Cortex of kidney (tissue), 1 donor: ENCODE measurements at places on chromosomes 11 and 22.

DNA sequence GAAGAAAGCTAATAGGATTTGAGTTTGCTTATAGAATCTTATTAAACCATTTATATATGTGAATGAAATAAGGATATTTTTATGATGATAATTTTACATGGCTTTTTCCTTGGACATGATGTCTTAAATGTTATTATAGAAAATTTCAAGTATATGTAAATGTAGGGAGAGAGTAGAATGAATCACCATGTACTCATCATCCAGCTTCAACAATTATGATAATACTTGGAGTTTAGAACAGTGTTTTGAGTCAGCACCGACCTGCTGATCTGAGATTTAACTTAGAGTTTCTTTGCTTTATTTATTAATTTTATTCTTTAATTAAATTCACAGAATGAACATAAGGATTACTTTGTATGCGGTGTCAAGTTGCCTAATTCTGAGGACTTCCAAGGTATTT, 193.5 kb downstream of the UVRAG start:
- DNase-seq = no peak

DNA sequence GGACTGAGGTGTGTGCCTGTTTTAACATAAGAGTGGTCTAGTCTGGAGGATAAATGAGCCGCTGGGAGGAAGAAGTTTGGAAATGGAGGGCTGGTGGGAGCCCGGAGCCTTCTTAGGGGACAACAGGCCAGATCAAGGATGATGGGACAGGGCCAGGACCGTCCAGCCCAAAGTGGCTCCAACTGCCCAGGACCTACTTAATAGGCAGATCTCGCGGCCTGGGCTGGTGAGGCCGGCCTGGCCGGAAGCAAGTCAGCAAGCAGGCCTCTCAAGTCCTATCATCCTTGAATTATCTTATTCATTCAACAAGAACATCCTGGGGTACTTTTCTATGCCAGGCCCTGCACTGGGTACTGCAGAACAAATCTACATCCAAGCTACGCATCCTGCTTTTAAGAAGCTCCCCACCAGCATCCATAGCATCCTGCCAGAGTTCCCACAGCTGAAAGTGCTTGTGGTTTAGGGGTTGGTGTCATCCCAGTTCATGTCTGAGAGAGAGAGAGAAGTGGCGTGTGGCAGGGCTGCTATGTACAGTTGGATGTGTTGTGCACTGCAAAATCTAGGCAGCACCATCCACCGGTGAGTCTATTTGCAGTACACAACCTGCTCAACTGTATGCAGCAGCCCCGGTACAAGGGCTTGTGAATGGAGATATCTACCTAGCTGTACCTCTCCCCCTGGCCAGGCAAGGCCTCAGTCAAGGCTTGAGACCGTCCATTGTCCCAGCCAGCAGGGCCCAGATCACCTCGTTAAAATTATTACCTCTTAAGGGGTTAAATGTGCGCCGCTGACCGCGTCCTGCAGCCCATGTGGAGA, 82.1 kb downstream of the FBLN1 start:
- DNase-seq = no peak

DNA sequence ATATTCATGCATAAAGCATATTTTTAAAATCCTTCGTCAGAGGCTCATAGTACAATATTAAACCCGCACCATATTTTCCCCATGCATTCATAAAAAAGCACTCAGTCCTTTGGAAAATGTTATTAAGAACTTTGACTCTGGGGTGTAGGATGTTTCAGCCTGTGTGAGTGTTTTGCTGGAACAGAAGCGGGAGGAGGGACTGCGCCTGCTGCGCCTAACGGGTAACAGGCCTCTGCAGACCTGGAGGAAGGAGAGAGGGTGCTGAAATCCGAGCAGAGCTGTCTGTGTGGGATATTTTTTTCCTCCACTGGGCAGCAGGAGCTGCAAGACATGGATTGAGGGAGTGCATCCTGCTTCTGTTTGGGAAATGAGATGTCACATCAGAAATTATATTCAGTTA, 483.0 kb downstream of the BRD1 start:
- DNase-seq = no peak

DNA sequence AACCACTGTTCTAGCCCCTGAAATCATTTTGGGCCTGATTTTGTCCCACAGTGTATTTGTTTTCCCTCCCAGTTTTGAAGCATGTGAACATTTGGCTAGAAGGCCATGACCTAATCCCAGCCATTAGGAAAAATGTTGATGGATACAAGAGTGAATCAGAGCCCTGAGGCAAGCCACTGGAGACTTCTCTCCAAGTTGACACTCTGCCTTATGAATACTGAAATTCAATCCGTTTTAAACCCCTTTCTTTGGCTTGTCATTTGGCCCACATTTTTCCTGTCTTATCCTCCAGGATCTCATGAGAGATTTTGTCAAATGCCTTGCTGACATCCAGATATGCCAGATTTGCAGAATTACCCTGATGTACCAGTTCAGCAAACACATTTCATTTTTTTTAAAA, 158.8 kb downstream of the FAT3 start:
- DNase-seq = no peak

DNA sequence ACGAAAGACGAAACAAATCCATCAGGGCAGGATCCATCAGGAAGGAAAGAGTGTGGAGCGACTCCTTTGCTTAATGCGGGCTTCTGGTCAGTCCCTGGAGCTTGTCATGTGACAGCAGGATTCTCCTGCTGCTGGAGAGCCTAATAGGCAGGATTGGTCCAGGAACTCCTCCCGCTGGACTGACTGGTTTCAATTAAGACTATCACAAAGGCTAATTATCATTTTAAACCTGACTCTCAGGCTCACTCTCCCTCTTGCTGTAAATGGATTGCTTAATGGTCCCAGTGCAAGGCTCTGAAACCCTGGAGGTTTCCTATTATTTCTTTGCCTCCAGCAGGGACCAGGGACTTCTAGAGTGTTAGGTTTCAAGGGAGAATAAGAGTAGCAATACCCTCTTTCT, 493.8 kb downstream of the NTM start:
- DNase-seq = no peak

GRCh38 chr11:56967726-56968125, 21.0 kb upstream of the OR5AK2 start:
- no peak for DNase-seq

- DNase-seq = no peak
These were observed 48.7 kb downstream of the LDLRAD3 start for GRCh38 chr11:35992548-35992947.

DNA sequence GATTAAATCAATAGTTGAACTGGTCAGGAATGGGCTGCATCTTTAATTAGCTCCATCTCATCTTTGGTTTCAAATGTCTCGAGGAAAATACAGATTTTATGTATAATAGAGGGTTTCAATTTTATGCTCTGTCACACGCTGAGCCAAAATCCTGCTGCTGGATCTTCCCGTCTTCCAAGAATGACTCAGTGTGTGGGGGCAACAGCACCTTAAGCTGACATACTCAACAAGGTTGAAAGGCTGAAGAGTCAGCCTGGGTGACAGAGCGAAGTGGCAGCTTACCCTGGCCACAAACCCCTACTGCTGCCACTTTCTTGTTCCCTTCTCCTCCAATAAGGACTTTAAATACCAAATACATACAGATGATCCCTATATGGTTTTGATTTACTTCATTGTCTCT, 9.0 kb upstream of the PCF11 start:
- no peak for DNase-seq

DNA sequence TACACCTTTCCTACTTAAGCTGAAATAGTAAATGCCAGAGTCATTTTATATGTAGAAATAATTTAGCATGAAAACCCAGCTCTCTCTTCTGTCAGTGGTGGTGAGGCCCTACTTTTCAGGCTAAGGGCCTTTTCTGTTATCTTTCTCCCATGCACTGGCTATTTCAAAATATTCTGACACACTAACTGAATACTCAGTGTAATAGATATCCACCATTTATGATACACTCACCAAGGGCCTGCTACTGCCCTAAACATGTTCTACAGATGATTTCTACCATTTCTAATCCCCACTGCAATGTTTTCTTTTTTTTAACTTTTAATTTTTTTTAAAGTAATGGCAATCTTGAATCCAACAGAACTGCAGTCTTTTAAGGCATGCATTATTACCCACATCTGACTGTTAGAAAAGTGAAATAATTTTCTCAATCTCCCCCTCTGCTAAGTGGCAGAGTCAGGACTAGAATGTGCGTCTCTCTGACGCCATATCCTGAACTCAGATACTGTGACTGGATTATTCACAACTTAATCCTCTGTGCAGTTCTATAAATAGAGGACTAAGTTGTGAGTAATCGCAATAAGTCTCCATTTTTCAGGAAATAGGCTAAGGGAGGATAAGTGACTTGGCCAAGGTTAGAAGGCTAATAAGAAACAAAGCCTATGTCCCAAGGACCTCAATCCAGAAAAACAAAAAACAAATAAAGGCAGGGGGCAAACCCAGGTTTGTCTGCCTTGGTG, 44.0 kb downstream of the GRAMD1B start:
- DNase-seq = no peak

DNA sequence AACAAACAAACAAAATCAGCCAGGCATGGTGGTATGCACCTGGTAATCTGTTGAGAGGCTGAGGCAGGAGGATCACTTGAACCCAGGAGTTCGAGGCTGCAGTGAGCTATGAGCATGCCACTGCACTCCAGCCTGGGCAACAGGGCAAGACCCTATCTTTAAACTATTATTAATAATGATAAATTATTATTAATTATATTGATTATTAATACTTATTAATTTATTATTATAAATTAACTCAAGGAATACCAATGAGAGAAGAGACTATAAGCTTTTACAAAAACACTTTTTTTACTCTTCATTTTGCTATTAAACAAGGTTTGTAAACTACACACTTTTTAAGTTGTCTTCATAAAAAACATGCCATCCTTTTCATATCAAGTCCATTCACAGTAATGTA, 97.7 kb upstream of the APOA1 start:
- DNase-seq = no peak

DNA sequence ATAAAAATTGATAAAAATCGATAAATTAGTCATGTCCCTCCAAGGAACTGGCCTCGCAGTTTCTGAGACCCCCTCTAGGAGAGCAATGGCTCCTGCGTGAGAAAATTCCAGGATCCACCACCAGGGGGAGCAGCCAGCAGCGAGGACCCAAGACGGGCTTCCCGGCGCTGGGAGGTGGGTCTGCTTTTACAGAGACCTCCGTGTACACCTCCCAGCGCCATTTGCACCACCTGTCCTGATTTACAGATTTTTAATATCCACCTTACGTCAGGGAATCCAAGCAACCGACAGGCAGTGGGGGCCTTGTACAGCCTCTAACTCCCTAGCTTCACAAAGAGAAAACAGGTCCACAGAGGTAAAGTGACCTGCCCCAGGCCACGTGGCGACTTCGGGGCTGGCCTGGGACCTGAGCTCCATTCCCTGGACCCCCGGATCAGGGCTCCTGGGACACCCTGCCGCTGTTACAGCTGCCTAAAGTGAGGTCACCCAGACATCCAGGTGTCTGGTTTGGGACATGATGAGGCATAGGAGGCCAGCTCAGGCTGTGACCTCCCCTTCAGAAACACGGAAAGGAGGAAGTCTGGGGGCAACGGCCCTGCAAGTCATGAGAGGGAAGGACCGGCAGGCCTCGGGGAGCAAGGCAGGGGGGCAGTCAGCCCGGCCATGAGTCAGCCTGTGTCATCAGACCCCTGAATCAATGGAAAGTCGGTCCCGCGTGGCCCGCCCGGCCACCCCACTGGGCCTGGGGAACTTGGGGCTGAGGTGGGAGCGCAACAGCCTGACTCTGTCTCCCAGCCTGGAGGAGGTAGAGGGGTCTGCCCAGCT, 3.5 kb downstream of the OSM start:
- no peak for DNase-seq

GRCh38 chr11:100031973-100032372, 655.1 kb upstream of the ARHGAP42 start:
- DNase-seq = no peak

- DNase-seq = no peak
These were observed 110.4 kb downstream of the USP35 start for GRCh38 chr11:78299000-78299710.

DNA sequence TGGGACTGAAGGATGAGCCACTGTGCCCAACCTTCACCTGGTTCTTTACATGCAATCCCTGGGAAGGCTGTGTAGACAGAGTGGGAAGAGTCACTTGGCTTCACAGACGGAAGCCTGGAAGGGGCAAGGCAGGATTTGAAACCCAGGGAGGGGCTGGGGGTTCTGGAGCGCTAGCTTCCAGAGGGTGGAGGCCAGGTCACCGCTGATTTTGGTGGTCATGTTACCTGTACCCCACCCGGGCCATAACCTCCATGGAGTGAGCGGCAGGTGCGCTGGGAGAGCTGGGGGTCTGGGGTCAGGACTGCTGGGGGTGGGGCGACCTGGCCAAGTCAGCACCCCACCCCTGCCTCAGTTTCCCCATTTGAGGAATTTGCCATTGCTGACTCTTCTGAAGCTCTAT, 38.3 kb downstream of the PDGFB start:
- DNase-seq = no peak

GRCh38 chr11:74826901-74827300, 78.3 kb downstream of the RNF169 start:
- DNase-seq = no peak

DNA sequence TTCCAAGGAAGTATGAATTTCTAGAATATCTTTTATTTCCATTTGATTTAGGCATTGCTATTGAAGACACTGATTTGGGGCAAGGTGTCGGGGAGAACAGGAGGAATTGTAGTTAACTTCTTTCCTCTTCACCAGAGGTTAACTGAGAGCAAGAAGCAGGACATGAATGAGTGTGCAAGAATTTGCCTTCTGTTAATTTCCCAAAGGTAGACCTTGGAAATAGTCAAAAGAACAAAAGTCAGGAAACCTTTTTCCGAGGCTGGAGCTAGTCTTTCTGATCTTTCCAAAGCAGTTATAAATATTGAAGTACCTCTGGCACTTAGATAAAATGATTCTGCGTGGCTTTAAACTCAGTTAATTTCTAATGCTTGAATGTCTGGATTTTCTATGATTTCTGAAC, 66.9 kb downstream of the MTMR3 start:
- DNase-seq = no peak

- no peak for DNase-seq
These were observed at the start of gene NXPE2 for GRCh38 chr11:114678125-114679036. Gene NXPE2, plus strand, starts transcription at chr11:114678527. Its CDS starts 49 bp downstream, at chr11:114678576.

DNA sequence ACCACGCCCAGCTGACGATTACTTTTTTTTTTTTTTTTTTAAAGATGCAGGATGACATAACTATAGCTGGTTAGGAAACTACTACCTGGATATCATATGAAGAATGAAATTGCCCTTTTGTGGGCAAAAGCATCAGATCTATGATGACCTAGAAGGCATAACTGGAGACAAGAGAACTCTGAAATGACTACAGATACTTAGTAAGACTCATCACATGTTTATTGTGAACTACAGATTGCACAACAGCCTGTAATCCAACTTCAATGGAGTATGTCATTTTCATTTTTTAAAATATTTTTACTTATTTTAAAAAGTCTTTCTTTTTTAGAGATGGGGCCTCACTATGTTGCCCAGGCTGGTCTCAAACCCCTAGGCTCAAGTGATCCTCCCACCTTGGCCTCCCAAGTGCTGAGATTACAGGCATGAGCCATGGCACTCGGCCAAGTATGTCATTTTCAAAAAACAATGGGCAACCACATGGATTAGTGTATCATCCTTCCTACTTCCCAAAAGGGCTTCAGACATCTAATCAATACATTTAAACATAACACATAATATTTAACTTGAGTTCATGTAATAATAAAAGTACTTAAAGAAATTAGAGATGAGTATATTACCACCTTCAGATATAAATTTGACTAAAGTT, 3.3 kb downstream of the MTMR2 start:
- no peak for DNase-seq
